Activated CD4-positive, alpha-beta T cell treated with anti-CD3 and anti-CD28 coated beads, Interleukin-2, amount 50 U/mL, for 24 hours (primary cell): ENCODE measurements at places on chromosomes 12 and 14.

DNA sequence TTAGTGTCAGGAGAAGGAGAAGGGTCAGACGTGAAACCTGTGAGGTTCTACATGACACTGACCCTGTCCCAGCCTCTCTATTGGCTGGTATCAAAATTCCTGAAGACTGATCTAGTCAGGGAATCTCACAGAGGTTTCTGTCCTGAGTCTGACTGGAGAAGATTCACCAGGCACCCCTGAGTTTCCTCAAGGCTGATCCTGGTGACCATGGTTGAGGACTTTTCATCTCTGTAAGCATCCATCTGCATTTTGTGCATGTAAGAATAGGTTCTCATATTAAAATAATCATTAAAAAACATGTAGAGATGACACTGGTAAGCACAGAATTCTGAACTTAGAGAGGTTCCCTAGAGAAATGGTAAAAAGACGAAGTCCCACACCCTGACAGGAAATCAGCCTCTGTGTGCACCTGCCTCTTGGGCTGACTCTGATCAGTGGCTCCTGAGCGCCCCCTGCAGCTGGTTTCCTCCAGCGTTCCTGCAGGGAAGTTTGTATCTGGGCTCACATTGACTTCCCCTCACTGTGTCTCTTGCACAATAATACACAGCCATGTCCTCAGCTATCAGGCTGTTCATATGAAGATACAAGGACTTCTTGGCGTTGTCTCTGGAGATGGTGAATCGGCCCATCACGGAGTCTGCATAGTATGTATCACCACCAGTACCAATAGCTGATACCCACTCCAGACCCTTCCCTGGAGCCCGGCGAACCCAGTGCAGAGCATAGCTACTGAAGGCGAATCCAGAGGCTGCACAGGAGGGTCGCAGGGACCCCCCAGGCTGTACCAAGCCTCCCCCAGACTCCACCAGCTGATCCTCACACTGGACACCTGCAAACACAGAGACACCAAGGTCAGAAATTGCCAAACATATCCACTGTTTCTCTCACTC is 991.9 kb downstream of the TMEM121 start:
- DNase-seq, result peak; percentile 78

- no peak for DNase-seq
Observed at GRCh38 chr12:6534695-6534944, 303 bp downstream of the GAPDH start.

GRCh38 chr14:68964300-68965093 is 14.6 kb downstream of the ACTN1 start:
- DNase-seq, result no peak

GRCh38 chr12:45279931-45280830 is 64.3 kb downstream of the ANO6 start:
- no peak for DNase-seq

DNA sequence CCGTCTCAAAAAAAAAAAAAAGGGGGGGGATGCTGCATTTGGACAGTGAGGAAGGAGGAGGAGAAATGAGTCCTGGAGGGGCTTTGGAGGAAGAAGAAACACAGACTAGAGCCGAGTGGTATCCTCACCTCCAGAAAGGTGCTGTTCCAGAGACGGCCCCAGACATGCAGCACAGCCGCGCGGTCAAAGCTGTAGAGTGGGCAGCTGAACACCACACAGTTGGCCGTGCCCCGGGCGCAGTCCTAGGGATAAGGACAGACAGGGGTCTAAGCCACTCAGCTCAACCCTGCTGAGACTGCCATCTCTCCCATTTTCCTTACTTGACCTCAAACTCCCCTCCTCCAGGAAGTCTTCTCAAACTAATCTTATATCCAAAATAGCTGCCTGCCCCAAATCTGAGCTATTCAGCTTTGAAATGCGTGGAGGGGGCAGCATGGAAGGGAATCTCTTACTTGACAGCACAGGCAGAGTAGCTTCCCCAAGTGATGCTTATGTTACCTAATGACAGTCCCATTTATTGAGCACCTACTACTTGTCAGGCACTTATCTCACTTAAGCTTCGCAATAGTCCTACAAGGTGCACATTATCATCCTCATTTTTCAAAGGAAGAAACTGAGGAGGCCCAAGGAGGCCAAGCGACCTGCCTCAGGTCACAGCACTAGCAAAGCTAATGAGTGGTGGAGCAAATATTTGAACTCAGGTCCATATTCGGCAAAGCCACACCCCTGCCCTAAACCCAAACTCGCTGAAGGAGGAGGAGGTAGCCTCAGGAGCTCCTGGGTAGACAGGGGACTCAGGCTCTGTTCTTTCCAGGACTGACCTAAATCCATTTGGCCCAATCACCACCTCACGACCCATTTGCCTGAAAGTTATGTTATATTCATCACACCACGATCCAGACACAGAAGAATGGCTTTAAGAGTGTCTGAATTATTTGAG is 18.7 kb downstream of the ITGA7 start:
- DNase-seq, result no peak

DNA sequence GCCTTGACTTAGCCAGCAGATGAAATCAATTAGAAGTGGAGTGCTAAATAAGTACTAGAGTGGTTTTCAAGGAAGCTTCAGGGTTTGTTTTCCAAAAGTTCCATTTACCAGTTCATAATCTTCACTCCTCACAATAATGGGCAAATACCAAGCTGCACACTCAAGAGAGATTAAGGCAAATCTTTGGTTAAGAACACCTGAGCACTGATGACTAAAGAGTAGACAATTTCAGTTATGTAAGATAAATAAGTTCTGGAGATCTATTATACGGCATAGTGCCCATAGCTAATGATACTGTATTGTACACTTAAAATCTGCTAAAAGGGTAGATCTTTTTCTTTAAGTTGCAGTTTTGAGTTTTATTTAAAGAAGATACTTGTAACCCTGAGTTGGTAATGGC is 125.0 kb downstream of the ARMH4 start:
- DNase-seq, result no peak

GRCh38 chr12:116319898-116320621 is 42.6 kb upstream of the MED13L start:
- DNase-seq, result peak; percentile 30

- DNase-seq, result no peak
Observed at GRCh38 chr14:20631880-20632389, 9.6 kb downstream of the OR6S1 start.

- DNase-seq, result no peak
Observed at GRCh38 chr12:51496895-51497294, 72.3 kb downstream of the SLC4A8 start.

DNA sequence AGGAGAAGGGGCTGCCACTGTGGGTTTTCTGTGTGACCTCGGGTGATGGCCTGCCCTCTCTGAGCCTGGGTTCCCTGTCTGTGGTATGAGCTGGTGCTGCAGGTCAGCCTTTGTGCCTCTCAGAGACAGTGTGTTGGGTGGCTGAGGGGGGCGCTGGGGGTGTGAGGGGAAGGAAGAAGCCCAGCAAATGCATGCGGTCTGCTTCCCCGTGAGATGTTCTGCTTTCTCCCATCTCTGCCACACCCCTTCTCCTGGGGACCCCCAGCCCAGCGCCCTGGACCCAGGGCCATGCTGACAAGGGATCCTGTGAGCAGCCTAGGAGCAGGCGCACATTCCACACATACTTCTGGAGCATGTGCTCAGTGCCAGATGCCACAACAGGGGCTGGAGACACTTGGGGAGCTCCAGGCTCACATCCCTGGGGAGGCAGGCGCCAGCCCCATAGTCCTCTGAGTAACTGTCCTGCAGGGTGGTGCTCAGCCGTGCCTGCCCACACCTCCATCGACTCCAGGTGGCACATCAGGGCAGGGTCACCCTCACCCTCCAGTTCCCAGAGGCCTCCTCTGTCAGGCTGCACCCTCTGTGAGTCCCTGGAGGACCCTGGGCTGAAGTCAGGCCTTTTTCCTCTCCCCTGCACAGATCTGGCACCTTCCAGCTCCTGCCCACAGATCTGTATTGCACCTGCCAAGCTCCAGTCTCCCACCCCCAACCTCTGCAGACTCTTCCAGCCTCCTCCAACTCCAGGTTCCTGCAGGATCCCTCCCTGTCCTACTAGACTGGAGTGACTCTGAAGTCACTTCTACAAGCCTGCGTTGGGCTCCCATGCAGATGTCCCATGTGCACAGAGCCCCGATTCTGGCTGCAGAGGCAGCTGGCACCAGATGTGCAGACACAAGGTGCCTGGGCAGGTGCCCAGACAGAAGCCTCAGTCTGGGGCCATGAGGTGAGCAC is 205.6 kb downstream of the KIF26A start:
- no peak for DNase-seq

DNA sequence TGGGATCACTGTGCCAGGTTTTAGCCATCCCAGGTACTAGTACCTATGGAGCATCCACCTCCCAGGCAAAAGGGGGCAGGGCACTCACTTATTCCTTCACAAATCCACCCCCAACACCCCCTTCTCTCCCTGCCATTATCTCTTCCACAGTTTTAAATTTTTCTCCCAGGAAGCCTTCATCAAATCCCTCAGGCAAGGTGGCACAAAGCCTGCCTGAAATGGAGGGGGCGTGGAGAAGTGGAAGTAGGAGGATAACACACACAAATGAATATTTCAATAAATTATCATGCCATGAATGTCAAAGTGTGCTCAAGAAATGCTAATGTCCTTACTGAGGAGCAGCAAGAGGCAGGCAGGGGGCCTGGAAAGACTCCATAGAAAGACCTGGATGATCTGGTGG is 4.7 kb upstream of the CHST11 start:
- no peak for DNase-seq

DNA sequence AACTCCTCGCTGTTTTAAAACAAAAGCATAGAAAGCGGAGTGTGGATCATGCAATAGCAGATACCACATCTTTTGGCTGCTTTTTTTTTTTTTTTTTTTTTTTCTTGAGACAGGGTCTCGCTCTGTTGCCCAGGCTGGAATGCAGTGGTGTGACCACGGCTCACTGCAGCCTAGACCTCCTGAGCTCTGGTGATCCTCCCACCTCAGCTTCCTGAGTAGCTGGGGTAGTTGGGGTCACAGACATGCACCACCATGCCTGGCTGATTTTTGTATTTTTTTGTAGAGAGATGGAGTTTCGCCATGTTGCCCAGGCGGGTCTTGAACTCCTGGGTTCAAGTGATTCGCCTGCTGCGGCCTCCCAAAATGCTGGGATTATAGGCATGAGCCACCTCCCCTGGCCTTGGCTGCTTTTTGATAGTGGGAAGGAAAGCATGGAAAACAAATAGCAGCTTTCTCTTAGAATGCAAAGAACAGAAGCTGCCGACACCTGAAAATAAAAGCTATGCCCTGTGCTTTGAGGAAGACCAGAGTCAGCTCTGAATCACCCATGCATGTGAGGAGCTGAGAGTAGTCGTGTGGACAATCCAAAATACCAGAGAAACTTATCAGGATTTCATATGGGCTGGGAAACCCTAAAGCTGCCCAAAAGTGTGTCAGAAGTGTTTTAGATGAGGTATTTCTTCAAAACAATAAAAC is 3.6 kb upstream of the ELK3 start:
- no peak for DNase-seq

- no peak for DNase-seq
Observed at GRCh38 chr12:33676866-33677265, 237.2 kb upstream of the SYT10 start.
